ENCODE measurements at places on chromosomes 3 and 15.

DNA sequence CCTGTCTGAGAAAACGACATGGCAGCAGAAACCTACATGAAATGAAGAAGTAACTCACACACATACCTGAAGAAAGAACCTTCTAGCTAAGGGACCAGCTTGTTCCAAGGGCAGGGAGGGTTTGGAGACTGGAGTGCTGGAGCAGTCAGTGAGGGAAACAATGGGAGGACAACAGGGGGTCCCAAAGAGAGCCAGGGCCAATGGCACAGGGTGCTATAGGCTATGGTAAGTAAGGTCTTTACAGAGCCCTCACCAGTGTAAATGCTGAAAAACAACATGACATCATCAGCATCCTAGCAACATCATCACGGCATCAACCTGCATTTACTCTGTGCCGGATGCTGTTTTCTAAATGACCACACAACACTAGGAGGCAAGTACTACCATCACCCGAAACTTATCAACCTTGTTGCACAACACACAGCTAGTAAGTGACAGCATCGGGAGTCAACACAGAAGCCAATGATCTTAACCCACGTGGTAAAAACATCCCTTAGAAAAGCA, 449.5 kb upstream of the WNT5A start:
- DNase-seq, result no peak

- peak; percentile 40 for DNase-seq
Measured at GRCh38 chr15:73700041-73700842, 16.1 kb downstream of the CD276 start.

GRCh38 chr15:39180030-39180429, 400.8 kb upstream of the THBS1 start:
- no peak for DNase-seq

- DNase-seq, result no peak
Measured at GRCh38 chr3:131028844-131029243, 2.2 kb downstream of the NEK11 start.

DNA sequence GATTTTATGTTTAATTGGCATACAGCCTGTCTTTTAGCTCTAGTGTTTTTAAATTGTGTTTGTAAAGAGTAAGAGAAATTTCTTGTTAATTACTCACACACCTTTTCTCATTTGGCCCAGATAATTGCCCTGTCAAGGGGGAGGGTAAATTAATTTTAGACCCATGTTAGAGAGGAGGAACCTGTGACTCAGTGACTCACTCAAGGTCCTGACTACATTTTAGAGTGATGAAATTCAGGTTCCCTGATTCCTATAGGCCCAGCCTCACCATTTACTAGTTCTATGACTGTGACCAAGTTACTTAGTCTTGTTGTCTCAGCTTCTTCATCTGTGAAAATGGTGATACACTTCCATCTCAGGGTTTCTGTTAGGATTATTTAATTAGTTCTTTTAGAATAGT, 125.2 kb upstream of the DPH6 start:
- no peak for DNase-seq

GRCh38 chr3:149832086-149832485, 19.1 kb downstream of the RNF13 start:
- no peak for DNase-seq

DNA sequence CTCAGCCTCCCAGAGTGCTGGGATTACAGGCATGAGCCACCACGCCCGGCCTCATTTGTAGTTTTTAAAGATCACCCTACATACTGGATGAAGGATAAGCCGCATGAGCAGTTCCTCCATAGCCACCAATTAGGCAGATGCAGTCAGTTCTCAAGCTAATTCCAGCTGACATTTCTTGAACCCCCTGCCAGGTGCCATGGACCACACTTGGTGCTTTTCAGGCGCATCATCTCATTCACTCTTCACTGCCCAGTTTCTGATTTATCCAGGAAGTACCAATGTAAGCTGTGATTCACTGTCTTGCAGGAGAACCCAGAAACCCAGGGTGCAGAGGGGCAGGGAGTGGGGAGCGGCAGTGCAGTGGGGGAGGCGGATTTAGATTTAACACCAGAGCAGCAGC, 56.5 kb upstream of the RASA2 start:
- DNase-seq, result no peak

- no peak for DNase-seq
Measured at GRCh38 chr3:197793247-197793646, 2.2 kb downstream of the LRCH3 start.

GRCh38 chr3:59374818-59375211, 325.0 kb upstream of the CFAP20DC start:
- no peak for DNase-seq

GRCh38 chr3:113802795-113803455, 35.7 kb upstream of the GRAMD1C start:
- no peak for DNase-seq

- no peak for DNase-seq
Measured at GRCh38 chr15:35206060-35206675, 121.1 kb upstream of the NANOGP8 start.

DNA sequence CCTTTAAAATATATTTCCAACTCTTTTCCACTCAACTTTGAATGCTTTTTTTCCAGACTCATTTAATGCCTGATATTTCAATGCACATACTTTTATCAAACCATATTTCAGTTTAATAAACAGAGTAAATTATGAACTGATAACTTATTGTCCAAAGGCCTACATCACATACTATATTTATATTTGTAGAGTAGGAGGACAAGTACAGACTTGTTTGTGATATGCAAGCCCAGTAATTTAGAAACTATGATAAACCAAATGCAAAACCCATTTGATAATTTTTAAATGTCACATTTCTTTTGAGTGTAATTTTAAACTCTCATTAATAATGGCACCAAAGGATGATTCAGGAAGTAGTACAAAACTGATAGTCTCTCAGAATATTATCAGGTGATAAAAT, 3.3 kb downstream of the RFX7 start:
- DNase-seq, result no peak

- DNase-seq, result no peak
Measured at GRCh38 chr3:109607897-109608296, 270.6 kb upstream of the DPPA4 start.

- DNase-seq, result no peak
Measured at GRCh38 chr3:98573181-98573728, 20.2 kb downstream of the CPOX start.

- no peak for DNase-seq
Measured at GRCh38 chr3:159536876-159537275, 451.8 kb upstream of the IL12A start.

DNA sequence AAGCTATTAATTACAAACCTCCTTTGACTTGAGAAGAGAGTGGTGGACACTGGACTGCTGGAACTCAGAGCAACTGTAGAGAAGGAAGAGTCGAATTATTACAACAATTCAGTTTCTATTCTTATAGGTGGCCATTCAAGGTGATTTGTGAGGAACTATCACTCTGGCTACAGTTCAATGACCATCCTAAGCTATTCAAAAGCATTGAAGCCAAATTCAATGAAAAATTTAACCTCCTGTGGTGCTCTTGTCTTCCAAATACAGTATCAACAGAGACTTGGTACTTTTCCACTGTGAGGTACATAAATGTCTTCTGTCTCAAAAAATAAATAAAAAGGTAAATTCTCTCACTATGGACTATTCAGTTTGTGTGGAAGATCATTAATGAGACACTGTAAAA, 513.3 kb upstream of the SEMA6D start:
- no peak for DNase-seq

GRCh38 chr3:64900156-64900555, 212.4 kb upstream of the ADAMTS9 start:
- no peak for DNase-seq

DNA sequence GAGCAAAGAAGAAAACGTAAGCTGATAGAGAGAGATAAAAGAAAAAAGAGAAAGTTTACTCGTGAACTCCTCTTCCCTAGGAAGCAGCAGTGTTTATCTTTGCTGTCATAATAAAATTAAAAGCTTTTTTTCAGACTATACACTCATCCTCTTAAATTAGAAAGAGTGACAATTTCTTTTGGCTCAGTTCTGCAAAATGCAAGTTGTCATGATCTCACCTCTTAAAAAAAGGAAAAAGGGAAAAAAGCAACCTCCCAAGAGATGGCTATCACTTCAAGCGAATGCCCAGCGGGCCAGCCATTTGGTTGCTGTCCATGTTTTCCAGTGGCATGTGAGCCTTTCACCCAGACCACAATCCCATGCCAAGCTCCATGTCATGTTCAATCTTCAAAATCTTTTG, 7.0 kb upstream of the THBS1 start:
- no peak for DNase-seq

GRCh38 chr15:38699633-38700230, 135.1 kb upstream of the RASGRP1 start:
- DNase-seq, result peak; percentile 46

DNA sequence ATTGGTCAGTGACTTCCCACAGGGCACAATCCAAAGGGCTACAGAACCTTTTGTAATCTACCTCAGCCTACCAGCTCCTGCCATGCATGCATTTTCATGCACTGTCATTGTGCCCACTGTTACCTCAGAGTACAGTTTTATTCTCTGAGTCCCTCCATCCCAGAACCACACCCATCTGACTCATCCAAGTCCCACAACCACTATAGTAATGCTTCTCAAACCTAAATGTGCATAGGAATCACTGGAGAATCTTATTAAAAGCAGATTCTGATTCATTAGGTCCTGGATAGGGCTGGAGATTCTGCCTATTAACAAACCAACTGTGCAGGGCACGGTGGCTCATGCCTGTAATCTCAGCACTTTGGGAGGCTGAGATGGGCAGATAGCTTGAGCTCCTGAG, 3.7 kb upstream of the B3GALNT1 start:
- no peak for DNase-seq

DNA sequence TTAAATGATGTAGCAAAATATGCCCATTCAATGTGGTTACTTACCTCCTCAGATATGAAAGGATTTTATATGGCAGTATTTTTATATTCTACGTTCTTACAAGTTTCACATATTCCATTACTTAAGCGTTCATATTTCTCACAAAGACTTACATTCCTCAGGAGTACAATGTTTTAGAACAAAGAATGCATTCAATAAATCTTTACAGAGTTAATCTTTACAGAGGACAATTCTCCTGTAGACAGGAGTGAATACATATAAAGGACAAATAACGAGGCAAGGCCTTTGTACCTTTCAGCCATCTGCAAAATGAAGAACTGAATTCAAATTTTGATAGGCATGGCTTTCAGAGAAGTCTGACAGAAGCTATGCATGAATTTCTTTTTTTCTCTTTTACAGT, 1.9 kb downstream of the ZNF80 start:
- DNase-seq, result no peak

DNA sequence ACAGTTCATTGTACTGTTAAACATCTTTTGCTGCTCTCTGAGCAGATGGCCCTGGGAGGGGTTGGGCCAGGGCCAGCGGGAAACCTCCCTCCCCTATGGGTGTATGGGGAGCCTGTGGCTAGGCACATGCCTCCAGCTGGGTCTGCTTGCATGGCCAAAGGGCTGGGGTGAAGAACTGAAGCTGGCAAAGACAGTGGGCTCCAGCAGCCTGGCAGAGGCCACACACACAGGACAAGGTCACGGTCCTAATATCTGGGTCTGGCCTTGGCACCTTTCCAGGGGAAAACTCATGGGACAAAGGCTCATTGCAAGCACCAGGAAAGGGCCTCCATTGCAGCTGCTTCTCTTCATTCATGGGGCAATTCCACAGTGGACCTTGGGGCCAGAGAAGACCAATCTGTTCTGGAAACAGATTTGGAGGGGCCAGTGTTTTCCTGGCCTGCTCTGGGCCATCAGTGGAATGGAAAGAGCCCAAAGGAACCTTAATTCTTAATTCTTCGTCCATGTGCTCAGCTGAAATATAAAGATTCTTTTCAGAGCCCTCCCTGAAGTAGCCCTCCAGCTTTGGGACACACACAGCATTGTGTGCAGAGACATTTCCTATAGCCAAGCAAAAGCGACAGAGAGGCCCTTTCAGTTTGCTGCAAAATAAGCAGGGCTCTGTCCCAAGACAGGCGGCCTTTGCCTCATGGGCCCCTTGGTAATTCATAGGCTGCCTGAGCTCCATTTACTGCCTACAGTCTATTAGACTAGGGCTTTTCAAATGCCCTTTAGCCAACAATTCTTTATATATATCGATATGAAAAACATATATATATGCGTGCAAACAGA, 11.3 kb upstream of the LIMD1 start:
- DNase-seq, result no peak

GRCh38 chr15:51049081-51049480, 45.6 kb downstream of the TNFAIP8L3 start:
- no peak for DNase-seq

GRCh38 chr15:25251700-25252390, 187.0 kb downstream of the UBE3A start:
- DNase-seq, result no peak

- no peak for DNase-seq
Measured at GRCh38 chr3:29408676-29409075, 127.8 kb downstream of the RBMS3 start.

GRCh38 chr3:38472342-38472741, 18.7 kb downstream of the ACVR2B start:
- no peak for DNase-seq

GRCh38 chr3:3800080-3800455, 837 bp downstream of the LRRN1 start:
- DNase-seq, result no peak

- no peak for DNase-seq
Measured at GRCh38 chr15:66008940-66009562, 139.8 kb downstream of the RAB11A start.

DNA sequence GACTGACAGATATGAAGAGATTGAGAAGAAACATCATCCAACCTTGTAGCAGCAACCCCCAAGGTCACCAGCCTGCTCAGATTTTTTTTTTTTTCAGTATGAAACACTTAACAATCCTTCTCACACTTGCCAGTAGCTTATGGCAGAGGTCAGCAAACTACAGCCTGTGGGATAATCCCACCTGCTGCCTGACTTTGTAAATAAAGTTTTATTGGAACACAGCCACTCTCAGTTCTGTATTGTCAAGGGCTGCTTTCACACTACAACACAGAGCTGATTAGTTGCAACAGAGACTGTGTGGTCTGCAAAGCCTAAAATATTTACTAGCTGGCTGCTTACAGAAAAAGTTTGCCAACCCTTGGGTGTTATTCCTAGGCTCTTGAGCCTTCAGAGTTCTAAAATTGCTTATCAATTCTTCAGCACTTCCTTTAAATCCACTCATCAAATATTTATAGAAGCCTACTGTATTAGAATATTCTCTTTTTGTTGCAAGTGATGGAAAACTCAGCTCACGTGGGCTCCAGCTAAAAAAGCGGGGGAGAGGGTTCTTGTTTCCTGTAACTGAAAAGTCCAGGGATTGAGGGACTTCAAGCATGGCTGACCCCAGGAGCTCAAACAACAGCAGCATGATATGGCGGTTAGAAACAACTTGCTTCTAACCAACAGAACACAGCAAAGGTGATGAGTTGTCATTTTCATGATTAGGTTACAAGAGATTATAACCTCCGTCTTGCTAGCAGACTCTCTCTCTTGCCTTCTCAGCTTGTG, 246.1 kb downstream of the SHQ1 start:
- no peak for DNase-seq

Data from activated CD8-positive, alpha-beta memory T cell treated with anti-CD3 and anti-CD28 coated beads for 1 hour (primary cell).